Umbilical cord (tissue), 2 donors: ENCODE measurements at places on chromosomes 7 and 10.

DNA sequence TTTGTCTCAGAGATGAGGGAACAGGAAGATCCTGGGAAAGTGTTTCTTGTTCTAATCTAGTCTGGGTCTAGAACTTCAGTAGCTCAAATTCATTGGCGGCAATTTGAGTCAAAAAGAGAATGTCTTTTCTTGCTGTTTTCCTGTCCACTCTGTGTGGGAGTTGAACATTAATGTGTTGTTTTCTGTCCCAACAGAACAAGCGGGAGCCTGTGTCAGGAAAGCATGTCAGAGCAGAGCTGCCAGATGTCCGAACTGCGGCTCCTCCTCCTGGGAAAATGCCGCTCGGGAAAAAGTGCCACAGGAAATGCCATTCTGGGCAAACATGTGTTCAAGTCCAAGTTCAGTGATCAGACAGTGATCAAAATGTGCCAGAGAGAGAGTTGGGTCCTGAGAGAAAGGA, 16.0 kb downstream of the GIMAP8 start:
- no peak for DNase-seq

- DNase-seq = no peak
These were observed 12.3 kb upstream of the GATA3 start for GRCh38 chr10:8041992-8042720.

GRCh38 chr10:59085054-59085453, 91.4 kb upstream of the PHYHIPL start:
- no peak for DNase-seq

- DNase-seq = no peak
These were observed 43.9 kb upstream of the EEPD1 start for GRCh38 chr7:36109013-36109627.

GRCh38 chr7:121302214-121302745, 26.5 kb upstream of the WNT16 start:
- no peak for DNase-seq

GRCh38 chr10:130105724-130106123, 4.9 kb downstream of the C10orf143 start:
- no peak for DNase-seq

GRCh38 chr10:9060314-9060713, 1005.8 kb downstream of the GATA3 start:
- no peak for DNase-seq

DNA sequence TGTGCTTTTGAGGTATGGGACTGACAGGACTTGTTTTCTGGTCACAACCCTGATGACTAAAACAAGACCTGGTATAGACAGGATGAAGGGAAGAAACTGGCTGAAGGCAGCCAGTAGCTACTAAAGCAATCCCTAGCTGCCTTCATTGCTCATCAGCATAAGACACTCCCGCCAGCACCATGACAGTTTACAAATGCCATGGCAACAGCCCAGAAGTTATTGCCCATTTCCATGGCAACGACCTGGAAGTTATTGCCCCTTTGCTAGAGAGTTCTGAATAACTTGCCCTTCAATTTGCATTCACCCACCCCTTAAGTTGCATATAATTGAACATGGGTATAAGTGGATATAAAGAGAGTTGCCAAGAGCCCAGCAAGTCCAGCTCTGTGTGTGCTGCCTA, 169.6 kb upstream of the FAM171A1 start:
- DNase-seq = no peak

DNA sequence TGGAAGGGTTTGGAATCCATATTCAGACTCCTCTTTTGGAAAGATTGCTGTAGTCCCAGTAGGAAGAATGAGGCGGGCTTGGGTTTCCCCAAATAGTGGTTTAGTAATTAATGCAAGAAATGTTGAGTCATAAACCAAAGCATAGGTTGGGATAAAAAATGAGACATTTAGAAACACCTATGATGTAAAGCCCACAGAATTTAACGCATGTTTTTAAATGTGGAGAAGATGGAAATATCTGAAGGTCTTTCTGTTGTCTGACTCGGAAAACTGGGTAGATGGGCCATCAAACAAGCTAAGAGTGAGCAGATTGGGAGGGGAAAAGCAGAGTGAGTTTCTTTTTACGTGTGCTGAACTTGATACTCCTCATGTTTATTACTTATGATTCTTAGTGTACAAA, 62.2 kb downstream of the LANCL2 start:
- no peak for DNase-seq

DNA sequence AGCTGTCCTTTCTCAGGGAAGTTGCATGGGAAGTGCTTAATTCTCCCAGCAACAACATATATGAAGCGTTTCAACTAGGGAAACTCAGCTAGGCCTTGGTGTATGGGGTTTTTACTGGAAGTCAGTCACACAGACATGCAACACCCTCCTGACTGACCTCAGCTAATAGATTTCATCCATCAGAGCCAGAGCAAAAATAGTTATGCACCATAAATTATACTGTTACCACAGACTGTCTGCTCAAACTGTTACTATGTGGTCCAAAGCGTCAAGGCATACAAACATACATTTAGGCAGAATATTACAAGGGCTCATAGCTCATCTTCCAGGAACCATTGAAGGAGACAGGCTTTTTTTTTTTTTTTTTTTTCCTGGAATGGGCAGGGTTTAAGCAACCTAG, 417.9 kb downstream of the ANKRD7 start:
- DNase-seq = no peak

DNA sequence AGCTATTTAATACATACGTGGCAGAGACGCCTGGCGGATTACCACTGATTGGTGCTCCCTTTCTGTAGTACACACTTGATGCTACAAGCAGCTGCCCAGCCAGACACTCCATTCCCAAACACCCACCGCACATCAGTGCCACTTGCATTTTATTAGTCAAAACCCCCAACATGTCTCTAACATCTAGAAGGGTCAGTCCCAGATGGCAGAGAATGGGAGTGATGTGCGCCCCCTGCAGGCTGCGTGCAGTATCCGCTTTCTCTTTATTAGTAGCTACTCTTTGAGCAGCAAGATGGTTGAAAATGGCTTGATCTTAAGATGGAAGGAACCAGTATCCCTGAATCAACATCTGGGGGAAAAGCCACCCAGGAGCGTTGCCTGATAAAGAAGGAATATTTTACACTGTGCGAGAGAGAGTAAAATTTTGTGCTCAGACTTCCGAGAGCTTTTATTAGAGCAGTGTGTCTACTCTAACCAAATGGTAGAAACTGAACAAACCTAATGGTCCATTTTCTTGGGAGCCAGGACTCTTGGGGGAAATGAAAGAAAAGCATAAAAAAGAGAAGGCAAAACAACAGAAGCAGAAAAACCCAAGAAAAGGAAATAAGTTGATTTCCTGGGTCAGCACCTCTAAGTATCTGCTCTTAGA, 78.3 kb downstream of the ST8SIA6 start:
- no peak for DNase-seq

- DNase-seq = no peak
These were observed 803.0 kb downstream of the GRM8 start for GRCh38 chr7:126449611-126450268.

GRCh38 chr7:8214244-8214824, 47.6 kb downstream of the ICA1 start:
- DNase-seq = peak; percentile 75

DNA sequence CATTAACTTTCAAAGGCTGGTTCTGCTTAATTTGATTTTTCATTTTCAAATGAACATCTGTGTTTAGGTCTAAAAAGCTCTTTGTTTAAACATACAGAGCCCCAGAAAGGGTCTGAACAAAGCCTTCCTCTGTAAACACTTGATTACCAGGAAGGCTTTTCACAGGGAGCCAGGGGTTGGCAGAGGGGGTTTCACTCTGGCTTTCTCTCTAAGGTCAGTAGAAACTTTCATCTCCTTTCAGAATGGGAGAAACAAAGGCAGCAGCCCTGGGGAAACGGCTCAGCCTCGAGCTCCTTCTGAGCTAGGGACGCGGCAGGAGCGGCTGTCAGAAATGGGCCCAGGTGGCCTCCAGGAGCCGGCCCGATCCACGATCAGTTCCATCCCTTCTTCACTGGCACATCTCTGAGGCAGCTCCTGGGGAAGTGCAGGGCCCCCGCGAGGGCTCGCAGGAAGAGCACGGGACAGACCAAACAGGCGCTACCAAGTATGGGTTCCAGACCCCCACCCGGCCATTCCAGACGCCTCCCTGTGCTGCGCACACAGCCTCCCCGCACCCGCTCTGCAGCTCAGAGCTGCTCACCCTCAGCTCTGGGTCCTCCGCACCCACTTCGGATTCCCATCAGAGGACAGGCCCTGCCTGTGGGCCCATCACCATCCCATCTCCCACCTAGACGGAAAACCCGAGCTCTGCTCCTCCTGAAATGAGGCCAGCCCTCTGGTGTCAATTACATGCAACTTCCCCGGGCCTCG, 124.1 kb downstream of the MAD1L1 start:
- no peak for DNase-seq

DNA sequence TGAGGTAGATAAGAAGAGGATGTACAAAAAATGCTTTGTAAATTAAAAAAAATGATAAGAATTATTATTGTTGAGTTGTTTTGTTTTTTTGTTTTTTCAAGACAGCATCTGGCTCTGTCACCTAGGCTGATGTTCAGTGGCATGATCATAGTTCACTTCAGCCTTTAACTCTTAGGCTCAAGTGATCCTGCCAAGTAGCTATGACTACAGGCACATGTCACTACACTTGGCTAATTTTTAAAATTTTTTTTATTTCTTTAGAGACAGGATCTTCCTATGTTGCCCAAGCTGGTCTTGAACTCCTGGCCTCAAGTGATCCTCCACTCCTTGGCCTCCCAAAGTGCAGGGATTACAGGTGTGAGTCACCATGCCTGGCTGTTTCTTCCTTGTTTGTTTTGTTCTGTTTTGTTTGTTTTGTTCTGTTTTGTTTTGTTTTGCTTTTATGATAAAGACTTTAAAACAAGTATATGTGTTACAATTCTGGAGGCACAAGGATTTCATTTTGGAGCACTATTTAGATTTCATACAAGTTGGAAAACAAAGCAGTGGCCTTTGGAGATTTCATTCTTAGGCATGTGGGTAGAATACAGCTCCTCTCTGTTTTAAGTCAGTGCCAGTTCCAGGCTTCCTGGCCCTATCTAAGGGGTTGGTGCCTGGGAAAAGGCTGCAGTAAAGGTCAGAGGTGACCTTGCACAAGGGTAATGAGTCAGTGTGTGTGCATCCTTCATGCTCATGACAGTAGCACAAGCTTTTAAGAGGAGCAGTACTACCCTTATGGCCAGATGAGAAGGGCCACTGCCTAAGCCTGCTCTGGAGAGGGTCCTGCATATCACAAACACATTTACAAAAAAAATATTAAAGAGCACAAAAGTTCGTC, 17.9 kb downstream of the FGFBP3 start:
- no peak for DNase-seq

GRCh38 chr7:16916105-16916639, 34.4 kb upstream of the AGR3 start:
- DNase-seq = peak; percentile 60

DNA sequence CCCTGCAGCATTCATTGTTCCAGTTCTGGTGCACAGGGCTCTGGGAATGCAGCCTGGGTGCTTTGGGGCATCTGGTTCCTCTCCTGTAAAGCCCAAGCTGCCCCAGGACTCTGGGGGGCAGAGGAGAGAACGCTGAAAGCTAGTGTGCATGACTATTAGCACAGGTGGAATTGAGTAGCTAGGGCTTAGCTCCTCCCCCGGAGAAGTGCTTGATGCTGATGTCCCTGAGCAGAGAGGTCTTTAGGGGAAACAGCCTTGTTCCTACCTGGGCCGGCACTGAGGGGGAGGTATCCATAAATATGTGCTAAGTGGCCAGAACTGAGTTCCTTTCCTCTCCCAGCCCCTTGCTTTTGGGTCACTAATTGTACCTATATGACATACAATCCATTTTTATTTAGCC, 3.9 kb downstream of the ADCY1 start:
- DNase-seq = no peak

GRCh38 chr7:75658802-75659201, 79.9 kb downstream of the HIP1 start:
- DNase-seq = no peak

DNA sequence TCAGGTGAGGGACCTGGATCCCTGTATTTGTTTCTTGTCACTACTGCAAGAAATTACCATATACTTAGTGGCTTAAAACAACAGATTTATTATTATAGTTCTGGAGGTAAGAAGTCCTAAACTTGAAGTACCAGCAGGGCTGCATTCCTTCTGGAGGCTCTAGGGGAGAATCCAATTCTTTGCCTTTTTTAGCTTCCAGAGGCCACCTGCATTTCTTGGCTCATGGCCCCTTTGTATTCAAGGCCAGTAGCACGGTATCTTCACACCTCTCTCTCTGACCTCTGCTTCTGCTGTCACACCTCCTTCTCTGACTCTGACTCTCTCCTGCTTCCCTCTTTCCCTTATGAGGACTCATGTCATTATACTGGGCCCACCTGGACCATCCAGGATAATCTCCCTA, 2.2 kb upstream of the LHPP start:
- DNase-seq = no peak

- DNase-seq = no peak
These were observed at the start of gene CBX3 for GRCh38 chr7:26201247-26202018. TSS of gene CBX3 (plus strand) at chr7:26201745. CDS start at chr7:26202999, 1,254 bp downstream.

GRCh38 chr10:30166929-30167328, 107.5 kb upstream of the JCAD start:
- no peak for DNase-seq

GRCh38 chr7:148436571-148436970, 154.0 kb upstream of the C7orf33 start:
- DNase-seq = no peak

- no peak for DNase-seq
These were observed 204.5 kb upstream of the PHYHIPL start for GRCh38 chr10:58971796-58972491.

- no peak for DNase-seq
These were observed 42.7 kb downstream of the NPTX2 start for GRCh38 chr7:98659756-98660155.

GRCh38 chr10:71773221-71773971, at the start of gene VSIR:
TSS of gene VSIR (minus strand) at chr10:71773520. CDS start at chr10:71773439, 81 bp downstream.
- peak; percentile 90 for DNase-seq

DNA sequence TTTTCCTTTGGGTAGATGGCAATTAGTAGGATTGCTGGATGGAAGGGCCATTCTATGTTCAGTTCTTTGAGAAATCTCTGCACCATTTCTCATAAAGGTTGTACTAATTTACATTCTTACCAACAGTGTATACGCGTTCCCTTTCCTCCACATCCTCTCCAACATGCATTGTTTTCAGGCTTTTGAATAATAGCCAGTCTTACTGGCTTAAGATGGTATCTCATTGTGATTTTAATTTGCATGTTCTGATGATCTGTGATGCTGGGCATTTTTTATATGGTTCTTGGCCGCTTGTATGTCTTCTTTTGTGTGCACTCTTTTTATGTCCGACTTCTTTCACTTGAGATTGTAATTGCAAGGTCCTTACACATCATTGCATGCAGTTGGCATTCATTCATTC, 11.7 kb downstream of the CLIP2 start:
- no peak for DNase-seq

DNA sequence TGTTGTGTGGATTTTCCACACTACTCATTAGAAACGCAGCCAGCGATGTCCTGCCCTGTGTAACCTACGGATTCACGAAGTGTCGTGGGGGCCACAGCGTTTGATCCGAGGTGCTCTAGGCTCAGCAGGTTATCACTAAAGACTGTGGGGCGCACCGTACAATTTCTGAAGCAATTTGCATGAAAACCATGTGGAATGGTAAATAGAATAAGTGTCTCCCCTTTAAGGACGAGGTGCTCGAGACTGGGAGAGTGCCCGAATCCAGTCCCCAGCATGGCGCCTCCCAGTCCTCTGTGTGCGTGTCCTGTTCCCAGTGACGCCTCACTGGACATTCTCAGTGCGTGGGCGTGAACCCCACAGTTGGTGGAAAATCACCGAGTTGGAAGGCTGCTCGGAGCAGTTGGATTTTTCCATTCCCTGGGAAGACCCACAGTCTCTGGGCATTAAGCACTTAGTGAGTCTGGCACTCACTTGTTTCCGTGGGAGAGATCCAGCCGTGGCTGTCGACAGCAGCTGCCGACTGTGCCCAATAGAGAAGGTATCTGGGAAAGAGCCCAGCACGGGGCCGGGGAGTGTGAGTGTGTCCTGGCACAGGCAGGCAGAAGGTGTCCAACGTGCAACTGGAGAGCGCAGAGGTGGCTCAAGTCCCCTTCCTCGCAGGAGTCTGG, 37.0 kb downstream of the PFKP start:
- DNase-seq = no peak
